NCI-H2029 (cell line): ENCODE measurements at places on chromosomes 13 and 19.

DNA sequence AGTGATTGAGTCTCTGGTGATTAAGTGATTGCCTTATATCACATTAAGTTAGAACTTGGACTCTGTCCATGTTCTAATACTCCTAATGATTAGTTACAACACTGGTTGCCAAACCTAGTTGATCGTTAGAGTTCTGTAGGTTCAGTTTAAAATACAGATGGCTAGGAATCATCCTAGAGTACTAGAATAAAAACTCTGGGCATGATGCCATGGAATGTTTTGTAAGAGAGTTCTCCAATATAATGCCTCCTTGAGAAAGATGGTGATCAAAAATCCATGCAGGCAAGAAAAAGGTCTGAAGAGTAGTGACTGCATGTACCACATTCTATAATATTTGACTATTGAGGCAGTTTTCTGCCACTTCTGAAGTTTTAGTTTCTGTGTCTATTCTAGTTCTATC lies 176.3 kb downstream of the GPC5 start:
- no peak for DNase-seq

DNA sequence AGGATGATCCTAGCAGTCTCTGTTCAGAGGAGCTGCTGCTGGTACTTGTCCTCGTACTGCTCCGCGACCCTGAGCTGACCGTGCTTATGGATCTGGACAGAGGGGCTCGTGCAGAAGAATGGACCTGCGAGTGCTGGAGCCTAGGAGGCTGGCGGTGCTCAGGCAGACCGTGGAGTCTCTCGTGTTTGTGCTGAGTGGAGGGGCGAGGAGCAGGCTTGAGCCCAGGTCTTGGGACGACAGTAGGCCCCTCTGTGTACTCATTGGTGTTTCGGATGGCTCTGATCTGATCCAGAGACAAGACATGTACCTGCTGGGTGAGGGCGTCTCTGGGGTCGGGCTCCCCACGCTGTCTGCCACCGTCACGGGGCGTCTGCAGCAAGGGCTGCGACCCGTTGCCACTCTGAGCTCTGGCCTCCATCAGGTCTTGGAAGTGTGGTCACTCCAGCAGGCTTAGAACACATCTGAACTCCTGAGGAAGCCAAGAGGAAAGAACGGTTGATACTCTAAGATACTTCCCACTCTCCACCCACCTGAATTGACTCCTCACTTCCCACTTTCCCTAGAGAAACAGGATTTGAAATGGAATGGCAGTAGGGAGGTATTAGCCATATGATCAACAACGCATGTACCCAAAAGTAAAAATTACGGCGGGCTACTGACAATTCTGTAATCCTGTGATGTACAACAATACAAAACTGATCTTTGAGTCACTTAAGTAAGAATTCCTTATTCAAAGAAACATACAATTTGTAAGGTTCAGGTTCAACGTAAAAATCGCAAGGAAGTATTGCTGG lies 3.4 kb downstream of the SPRY2 start:
- no peak for DNase-seq

DNA sequence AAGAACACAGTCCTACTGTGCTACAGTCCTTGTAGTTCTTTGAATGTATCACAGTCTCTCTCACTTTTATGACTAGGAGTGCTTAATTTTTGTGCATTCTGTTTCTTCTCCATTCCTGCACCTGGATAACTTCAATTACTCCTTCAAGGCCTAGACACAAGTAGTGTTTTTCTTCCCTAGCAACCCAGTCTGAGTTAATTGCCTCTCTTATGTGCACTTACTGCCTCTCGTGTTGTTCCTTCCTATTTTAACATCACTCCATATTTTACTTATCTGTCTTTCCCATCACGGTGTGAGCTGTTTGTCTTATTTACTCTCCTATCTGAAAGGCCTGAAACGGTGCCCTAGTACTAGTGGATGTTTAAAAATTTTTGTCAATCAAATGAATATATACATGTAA lies 101.5 kb downstream of the HS6ST3 start:
- DNase-seq: no peak

DNA sequence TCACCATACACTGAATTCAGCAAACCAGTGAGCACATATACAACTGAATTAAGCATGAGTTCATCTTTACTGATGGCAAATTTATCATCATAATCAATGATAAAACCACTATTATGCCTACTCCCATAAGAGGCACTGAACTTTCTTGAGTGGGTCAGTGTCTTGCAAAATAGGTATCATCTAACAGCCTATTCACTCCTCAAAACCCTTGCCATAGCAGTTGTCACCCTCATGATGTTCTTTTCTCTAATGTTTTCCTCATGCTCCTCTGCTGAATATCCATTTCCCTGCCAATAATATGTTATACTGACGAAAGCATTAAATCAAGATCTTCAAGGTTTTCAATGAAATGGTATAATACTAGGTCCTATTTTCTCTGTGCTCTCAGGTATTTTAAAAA lies 5.6 kb downstream of the ARGLU1 start:
- no peak for DNase-seq

DNA sequence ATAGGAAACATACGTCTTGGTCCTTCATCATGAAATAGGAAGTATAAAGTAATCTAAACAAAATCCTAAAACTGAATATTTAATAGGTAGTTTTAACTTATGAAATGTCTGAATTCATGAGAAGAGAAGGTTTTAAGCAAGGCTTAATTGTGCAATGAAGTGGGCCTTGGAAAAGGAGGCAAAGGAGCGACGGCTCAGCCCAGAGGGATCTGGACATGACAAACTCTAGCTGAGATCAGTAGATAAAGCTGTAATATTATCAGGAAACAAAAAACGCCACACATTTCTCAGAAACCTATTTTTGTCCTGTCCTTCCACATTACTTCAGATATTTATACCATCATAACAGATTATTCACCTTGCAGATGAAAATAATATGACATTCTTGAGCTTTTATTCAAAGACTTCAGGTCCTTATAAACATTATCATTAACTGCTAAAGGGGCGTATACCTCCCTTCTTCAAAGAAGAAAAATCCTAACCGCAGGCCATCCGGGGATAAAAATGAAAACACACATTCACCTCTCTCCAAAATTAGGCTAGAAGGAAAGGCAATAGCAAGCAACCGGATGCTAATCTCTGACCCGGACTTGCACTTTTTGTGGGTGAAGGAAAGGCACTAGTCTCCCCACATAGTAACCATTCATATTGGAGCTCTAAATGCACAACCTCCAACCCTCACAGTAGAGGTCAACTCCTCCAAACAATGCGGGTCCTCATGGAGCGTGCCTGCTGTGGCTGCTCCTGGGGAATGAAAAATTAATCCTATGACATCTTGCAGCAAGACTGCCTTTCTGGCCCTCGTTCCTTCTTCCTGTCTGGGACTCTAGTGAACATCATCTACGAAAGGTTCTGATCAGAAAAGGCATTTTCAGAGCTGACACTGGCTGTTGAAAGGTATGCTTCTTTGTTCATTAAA lies 108.8 kb downstream of the TBC1D4 start:
- DNase-seq: no peak

- no peak for DNase-seq
These were observed 136.3 kb upstream of the SERP2 start for GRCh38 chr13:44237276-44237767.

GRCh38 chr19:57656346-57656745 lies 12.4 kb upstream of the ZSCAN4 start:
- no peak for DNase-seq

GRCh38 chr13:80430561-80430960 lies 89.6 kb upstream of the SPRY2 start:
- no peak for DNase-seq

- DNase-seq: no peak
These were observed 3.9 kb upstream of the CELF5 start for GRCh38 chr19:3220576-3220975.

DNA sequence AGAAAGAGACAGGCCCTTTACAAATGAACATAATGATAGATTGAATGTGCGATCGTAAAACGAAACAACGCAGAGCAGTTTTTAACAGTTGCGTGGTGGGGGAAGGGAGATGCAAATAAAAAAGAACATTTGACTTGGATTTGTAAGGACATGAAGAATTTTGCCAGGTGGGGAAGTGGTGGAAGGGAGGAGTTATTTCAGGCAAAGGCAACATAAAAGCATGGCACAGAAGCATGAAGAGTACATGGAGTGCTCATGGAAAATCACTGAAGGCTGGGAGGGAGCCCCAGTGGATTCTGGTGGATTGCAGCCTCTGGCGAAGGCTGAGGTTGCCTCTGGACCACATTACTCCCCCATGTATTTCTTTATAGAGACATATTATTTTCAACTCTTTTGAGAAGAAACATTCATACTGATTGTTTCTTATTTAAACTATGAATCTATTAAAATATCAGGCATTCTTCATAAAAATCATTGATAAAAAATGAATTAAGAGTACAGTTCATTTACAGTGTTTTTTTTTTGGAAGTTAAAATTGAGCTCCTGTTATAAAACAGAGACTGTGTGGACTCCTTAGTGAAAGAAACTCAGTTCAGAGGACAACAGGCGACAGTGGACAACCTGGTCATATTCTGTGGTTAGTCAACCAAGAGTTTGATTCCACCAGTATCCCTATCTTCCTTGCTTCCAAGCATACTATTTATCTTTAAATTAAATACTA lies 57.5 kb downstream of the STARD13 start:
- DNase-seq: no peak

DNA sequence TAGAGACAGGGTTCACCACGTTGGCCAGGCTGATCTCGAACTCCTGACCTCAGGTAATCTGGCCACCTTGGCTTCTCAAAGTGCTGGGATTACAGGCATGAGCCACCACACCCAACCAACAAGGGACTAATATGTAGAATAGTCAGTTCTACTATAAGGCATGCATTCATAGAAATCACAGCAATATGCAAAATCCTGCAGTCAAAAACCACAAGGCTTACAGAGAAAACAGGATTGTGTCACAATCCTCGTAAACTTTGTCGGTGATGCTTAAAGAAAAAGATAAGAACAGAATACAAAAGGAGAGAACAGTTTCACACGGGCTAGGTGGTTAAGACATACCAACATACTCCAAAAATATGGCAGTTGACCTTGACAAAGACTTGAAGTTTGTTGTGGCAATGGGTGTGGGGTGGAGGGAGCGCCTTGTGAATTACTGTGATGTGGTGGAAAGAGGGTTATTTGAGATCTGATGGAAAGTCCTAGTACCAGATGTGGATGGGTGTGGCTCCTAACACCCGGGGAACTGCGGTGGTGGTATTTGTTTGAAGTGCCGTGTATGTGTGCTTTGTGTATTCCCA lies 12.4 kb downstream of the NOSIP start:
- DNase-seq: no peak

DNA sequence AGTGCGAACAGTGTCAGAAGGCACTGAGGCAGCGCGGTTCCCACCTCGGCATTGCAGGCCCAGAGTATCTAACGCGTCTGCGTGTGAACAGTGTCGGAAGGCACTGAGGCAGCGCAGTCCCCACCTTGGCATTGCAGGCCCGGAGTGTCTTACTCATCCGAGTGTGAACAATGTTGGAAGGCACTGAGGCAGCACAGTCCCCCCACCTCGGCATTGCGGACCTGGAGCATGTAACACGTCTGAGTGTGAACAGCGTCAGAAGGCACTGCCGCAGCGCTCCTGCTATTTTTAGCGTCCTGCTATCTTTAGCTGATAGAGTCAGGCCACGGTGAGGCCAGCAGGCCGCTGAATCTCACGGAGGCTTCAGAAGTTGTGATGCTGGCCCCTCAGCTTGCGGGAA lies 39.6 kb downstream of the ATP11A start:
- no peak for DNase-seq

DNA sequence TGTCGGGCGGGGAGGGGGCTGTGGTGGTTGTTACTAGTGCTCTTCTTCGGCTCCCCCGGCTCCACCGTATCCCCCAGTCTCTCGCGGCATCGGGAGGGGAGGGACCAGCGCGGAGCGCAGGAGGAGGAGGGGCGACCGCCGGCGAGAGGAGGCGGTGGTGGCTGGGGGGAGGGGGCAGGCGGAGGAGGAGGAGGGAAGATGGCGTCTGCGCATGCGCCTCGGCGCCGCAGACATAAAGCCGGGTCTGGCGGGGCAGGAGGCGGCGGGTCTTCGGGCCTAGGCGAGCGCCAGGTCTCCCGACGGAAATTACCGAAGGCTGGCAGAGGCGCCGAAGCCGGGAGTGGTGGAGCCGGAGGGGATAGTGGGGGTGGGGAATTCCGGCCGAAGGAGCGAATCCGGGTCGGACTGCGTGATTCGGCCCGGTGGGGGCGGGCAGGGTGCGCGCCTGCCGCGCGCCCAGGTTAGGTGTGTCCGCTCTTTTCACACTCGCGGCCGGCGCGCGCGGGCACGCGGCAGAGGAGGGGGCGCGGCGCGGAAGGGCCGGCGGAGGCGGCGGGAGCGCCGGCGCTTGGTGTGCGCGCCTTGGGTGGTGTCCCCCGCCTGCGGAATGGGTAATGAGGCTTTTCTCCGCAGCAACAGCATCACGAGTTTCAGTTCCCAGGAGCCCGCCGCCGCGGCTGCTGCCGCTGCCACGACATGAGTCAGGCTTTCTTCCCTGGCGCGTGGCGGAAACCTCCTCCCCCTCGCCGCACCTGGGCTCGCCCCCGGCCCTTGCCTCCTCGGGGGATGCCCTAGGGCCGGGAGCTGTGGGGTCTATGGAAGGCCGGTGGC lies 1.3 kb upstream of the TSC22D1 start:
- DNase-seq: peak; percentile 88

GRCh38 chr13:112880221-112880641 lies 88.8 kb upstream of the MCF2L start:
- no peak for DNase-seq

DNA sequence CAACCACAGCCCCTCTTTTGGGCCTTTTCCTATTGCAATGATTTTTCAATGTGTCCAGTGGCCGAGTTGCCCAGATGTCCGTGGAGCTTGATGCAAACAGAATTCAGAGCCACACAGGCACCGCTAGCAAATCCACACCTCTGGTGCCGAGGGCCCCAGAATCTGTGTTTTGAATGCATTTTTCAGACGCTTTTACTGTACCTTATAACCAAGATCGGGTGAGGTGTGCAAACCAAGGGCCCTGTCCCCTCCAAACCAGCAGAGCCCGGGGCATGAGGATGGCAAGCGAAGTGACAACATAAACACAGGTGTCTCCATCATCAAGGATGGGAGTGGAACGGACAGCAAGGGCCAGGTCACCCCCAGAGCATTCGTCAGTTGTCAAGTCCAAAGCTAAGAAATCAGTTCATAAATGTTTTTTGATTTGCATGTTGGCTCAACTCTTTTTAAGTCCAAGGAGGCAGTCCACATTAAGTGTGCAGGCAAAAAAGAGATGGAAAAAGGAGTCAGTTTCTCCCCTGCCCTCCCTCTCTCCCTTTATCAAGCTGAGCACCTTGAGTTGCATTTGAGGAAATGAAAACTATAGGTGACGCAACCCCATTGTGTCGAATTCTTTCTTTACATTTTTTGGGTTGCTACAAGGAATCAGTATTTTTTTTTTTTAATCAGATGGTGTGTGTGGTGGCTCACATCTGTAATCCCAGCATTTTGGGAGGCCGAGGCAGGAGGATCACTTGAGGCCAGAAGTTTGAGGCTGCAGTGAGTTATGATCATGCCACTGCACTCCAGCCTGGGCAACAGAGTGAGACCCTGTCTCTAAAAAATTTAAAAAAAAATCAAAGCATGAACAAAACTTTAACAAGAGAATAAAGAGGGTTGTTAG lies 2.9 kb downstream of the CCDC8 start:
- DNase-seq: no peak

DNA sequence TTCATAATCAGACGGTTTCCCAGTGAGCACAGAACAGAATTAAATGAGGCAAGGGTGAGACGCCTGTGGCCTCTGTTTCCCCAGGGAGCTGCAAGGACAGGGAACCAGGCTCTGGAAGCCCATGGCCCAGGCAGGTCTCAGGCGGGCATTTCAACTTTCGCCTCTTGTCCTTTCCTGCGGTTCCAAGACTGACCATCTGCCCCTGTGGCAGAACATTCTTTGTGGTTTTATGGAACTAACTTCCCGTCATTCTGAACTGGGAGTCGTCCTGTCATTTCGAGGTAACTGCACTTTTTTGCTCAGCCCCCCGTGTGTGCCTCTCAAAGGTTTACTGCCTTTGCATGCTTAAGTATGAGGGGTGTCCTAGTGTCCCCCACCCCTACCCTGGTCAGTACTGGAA lies 70.9 kb downstream of the KL start:
- DNase-seq: no peak
